NCI-H187 treated with DMSO at 0.1 percent for 48 hours (cell line): ENCODE measurements at places on chromosomes 11 and 22.

GRCh38 chr11:92920331-92920730, 49.1 kb upstream of the MTNR1B start:
- DNase-seq = no peak

- DNase-seq = no peak
Observed at GRCh38 chr11:14612694-14613093, 30.9 kb upstream of the PDE3B start.

- DNase-seq = no peak
Observed at GRCh38 chr11:32400196-32400595, 35.1 kb downstream of the WT1 start.

DNA sequence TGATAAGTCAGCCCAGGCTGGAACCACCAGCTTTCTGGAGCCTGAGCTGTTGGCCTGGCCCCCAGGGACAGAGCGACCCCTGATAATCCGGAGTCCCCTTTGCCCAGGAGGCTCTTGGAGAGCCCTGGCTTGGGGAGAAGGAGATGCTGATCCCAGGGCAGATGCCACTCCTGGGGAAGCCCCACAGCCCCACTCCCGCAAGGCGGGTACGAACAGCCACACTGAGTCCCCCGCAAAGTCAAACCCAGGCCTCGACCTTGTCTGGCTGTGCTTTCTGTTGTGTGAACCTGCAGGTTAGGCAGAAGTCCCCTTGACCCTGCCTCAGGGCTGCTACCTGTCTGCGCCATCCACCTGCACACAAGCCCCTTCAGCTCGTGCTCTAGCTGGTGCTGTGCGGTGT, 108.0 kb downstream of the KCNQ1OT1 start:
- DNase-seq = no peak

DNA sequence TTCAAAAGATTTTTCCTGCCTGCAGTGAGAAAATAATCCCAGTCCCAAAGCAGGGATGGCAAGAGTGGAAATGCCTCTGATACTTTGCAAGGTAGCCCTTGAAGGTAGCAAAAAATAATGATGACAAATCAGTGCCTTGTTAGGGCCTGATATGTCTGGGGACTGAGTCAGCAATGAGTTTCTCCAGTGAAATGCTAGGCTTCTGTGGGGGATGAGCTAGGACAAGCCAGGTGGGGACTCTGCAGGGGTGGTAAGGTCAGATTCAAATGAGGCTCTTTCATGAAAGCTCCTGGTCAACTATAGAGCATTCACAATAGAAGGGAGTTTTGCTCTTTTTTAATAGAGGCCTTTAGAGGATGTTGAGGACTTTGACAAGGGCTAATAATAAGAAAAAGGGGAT, 77.7 kb downstream of the ME3 start:
- DNase-seq = no peak

DNA sequence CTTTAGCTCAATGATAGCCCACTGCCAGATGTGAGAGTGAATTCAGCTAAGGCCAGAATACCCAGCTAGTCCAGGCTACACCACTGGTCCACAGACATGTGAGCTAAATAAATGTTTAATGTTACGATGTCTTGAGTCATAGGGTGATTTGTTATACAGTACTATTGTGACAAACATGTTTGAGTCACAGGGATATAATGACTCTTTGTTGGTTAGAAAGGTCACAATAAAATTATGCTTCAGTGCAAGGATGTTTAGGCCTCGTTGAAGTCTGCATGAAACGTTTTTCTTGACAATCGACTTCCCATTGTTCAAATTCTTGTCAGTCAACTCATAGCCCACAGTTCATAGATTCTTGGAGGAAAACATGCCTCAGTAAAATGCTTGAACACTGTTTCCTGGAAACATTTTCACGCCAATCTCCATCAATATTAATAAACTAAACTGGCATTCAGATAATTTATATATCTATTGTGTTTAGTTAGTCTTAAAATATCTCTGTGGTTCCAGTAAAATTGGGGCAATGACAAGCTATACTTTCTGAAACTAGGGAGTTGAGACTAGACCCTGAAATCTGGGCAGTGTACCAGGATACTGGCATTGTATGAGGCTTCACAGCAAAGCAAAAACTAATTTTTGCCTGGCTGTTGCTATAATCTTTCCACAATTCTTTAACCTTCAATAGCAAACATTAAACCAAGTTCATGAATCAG, 650.8 kb upstream of the KIRREL3 start:
- no peak for DNase-seq

- DNase-seq = no peak
Observed at GRCh38 chr22:43996170-43996980, 27.7 kb upstream of the PARVB start.

DNA sequence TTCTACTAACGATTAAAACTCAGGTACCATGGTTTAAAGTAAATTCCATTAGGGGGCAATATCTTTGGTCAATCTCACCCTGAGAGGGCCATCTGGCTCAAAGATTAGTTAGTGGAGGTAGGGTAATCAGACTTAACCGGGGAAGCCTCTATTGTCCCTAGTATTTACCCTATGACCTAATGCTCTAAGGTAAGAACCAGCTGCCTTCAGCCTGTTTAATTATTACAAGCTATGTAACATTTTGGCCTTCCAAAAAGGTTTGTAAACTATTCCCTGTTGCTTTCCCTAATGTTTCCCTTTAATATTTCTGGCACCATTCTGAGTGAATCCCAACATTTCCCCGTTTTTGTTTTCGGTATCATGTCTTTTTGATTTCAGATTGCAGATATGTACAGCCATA, 15.1 kb upstream of the GLYATL1 start:
- no peak for DNase-seq

- no peak for DNase-seq
Observed at GRCh38 chr11:126307706-126308105, 3.8 kb downstream of the DCPS start.

DNA sequence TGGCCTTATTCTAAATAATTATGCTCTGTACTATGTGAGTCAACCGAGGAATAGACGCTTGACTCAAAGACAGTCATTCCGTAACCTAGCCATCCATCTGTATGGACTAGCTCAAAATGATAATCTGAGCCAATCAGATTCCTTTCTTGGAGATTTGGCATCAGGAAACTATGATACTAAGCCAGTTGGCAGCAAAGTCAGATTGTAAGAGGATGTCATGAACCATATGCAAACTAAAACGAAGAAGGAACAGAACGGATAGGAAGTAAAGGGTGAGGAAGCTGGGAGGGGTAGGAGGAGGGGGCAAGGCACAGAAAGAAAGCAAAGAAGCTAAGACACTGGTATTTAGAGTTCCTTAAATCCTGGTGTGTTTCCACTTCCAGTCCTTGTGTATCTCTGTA, 10.7 kb upstream of the SESN3 start:
- DNase-seq = no peak

- no peak for DNase-seq
Observed at GRCh38 chr11:27551127-27551526, 44.6 kb upstream of the LIN7C start.
